DMS79 treated with DMSO at 0.1 percent for 48 hours (cell line): ENCODE measurements at places on chromosomes 3 and 15.

- DNase-seq, result no peak
These were observed 37.3 kb upstream of the TNIK start for GRCh38 chr3:171497468-171497867.

- DNase-seq, result peak; percentile 30
These were observed 73.3 kb downstream of the TRANK1 start for GRCh38 chr3:36871379-36872126.

DNA sequence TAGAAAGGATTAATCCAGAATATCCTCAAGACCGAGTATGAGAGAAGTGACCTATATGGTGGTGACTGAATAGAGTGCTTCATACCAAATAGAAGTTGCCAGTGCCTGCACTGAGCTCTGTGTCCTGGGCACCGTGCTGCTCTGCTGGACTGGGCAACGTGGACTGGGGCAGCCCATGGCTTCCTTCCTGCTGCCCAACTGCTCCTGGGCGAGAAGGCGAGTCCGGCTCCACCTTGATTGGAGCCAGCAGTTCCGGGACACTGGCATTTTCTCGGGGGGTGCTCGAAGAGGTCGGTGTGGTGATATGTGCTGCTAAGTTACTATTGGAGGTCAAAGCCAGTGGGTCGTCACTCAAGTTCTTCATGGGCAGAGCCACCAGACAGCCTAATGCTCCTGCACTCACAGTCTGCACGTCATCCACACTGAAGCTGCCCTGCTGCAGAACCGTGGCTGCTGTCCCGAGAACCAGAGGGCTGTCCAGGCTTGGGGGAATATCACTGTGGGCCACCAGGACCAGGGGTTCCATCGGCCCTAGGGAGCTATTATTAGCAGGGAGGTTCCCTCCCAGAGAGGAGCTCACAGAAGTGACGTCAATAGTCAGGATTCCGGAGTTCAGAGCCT lies 14.1 kb downstream of the ZXDC start:
- DNase-seq, result no peak

DNA sequence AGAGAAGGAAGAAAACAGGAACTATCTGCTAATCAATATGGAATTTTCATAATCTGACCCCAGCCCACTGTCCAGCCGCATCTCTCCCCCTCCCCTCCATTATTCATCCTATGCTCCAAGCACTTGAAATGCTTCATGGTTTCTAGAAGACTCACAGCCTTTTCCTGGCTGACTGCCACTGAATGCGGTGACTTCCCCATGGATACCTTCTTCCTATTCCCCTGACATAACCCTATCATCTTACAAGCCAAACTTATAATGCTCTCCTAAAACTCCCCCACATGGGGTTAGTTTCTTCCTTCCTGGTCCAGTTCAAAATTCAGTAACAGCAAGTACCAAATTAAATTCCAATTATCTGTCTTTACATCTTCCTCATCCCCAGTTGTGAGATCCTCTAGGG lies 31.2 kb upstream of the PTX3 start:
- DNase-seq, result no peak

GRCh38 chr3:171116365-171116764 lies 89.8 kb upstream of the SLC2A2 start:
- no peak for DNase-seq

DNA sequence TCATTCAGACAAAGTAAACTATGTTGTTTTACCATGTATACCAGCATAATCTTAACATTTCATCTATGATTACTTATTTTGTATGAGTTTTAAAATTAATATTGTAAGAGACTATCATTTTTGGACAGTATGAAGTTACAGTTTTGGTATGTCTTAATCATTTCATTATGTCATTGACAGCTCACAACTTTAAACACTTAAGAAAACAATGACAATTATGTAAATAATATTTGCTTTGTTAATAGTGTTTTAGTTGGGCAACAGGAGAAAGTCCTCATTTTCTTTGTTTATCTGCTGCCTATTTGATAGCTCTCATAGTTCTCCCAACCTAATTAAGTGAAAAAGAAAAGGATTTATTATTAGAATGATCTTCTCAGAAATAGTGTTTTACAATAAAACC lies 80.2 kb downstream of the MEF2A start:
- DNase-seq, result no peak

GRCh38 chr15:57708047-57708446 lies 1.5 kb downstream of the POLR2M start:
- DNase-seq, result no peak

DNA sequence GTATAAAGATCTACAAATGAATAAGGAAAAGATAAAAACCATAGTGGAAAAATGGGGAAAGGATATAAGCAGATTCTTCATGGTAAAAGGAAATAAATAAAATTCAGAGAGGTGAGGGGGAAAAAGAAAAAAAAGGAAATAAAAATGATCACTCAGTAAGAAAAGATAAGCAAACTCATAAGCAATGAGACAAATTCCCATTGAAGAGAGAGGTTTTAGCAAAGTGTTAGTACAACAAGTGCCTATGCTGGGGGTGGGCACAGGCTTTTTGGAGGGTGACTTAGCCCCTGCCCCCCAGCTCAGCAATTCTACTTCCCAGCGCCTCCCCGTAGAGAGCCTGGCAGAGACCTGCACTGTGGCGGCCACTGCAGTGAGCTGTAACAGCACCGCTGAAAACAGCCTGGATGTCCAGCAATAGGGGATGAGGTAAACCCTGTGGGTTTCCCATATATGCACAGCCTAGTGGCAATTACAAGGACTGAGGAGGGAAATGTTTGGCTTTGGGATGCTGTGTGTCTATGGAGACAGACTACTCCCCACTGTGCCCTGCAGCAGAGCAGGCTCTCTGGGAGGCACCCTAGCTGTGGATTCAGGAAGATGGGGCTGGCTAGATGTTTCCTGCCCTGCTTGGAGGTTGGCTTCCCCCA lies 23.7 kb upstream of the SFMBT1 start:
- no peak for DNase-seq

DNA sequence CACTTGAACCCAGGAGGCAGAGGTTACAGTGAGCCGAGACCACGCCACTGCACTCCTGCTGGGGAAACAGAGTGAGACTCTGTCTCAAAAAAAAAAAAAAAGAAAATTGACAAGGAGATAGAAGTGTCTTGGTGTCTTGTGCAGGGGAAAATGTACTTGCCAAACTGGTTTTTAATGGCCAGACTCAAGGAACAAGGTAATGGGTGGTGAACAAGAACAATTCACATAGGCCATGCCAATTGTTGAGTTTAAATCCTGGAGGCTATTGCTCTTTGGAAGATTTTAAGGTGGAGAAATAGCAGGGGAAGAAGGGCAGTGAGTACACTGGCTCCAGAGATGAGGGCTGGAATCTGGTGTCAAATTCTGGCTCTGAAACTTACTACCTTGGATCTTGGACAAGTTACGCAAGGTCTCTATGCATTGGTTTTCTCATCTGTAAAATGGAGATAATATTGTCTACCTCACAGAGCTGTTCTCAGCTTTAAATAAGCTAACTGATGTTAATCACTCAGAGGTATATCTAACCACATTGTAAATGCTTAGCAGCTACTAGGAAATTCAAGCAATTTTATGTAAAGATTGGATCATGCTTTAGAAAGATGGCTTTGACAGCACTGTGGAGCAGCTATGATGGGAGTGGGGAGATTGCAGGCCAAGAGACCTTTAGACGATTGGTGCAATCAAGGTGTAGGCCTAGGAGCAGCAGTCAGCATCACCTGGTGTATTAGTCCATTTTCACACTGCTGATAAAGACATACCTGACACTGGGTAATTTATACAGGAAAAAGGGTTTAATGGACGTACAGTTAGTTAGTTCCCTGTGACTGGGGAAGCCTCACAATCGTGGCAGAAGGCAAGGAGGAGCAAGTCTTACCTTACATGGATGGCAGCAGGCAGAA lies 78.3 kb downstream of the B3GALNT1 start:
- DNase-seq, result no peak

DNA sequence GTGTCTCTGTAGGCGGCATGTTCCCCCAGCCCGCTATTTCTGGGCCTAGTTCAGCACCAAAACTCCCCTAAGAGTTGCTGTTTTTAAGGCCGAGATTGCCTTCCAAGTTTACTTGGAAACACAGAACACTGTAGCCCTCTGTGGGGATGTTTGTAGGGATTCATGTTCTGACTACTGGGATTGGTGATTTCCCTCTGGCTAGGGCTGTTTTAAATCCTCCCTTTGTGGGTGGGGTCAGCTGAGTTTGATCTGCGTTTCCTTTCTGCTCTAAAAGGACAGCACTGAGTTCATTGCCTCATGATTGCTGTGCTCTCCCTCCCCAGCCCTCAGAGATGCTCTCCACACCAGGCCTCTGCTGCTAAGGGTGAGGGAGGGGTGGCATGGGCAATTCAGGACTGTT lies 640.6 kb upstream of the DPPA4 start:
- no peak for DNase-seq

GRCh38 chr3:132433121-132433520 lies 15.8 kb downstream of the DNAJC13 start:
- DNase-seq, result no peak

- no peak for DNase-seq
These were observed 194.3 kb downstream of the BCHE start for GRCh38 chr3:165642761-165643420.

DNA sequence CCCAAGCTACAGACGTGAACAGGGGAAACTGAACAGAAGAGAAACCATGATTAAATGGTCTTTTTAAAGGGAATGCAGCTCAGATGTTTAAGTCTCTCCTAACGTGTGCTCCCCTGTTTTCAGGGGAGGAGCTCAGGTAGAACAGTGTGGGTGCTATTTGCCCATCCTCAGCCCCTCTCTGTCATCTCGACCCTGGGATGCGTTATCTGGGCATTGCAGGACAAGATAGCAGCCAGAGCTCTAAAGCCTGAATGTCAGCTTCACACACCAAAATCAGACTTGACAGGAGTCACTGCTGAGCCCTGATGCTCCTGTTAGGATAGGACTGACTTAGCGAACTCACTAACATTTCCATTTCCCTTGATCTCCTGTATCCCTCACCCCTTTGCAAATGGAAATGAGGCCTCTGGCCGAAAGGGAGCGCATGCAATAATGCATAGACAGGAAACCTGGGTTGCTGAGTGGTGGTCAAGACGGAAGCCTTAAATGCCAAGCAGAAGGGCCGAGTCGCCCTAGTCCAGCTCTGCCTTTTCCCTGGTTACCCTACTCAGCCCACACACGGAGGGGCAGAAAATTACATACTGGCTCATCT lies 234.9 kb upstream of the TPM1 start:
- DNase-seq, result no peak

DNA sequence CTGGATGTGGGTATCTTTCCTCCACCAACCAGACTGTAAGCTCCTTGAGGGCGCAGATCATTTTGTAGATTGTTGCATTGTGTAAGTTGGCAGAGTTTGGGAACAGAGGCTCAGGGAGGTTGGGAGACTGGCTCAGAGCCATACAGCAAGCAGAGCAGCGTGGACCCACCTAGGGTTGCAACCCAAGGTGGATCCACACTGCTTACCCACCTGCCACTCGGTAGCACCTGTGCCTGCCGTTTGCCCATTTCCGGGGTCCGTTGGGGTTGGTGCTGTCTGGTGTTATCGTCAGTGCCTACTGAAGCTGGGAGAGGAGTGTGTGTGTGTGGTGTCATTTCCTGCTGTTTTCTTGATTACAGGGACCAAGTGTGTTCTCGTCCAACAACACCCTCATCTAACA lies 19.0 kb downstream of the SMAD6 start:
- DNase-seq, result no peak

DNA sequence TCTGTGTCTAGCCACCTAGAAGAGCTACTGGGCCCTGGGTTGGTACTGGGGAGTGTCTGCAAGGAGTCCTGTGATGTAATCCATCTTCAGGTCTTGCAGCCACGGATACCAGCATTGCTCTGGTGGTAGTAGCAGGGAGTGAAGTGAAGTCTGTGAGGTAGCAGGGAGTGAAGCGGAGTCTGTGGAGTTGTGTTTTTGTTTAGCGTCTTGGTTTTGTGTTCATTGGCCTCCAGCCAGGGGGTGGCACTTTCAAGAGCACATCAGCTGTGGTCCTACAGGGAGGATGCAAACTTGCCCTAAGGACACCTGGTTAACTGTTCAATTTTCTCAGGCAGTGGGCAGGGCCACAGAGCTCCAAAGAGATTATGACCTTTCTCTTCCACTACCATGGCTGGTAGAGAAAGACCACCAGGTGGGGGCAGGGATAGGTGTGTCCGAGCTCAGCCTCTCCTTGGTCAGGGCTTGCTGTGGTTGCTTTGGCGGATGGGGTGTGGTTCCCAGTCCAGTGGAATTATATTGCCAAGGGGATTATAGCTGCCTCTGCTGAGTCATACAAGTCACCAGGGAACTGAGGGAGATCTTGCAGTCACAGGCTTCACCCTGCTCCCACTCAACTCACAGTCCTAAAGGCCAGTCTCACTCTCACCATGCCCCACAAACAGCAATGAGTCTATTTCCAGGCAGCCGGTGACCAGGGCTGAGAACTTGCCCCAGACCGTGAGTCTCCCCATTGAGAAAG lies 424.7 kb downstream of the ZBBX start:
- no peak for DNase-seq

DNA sequence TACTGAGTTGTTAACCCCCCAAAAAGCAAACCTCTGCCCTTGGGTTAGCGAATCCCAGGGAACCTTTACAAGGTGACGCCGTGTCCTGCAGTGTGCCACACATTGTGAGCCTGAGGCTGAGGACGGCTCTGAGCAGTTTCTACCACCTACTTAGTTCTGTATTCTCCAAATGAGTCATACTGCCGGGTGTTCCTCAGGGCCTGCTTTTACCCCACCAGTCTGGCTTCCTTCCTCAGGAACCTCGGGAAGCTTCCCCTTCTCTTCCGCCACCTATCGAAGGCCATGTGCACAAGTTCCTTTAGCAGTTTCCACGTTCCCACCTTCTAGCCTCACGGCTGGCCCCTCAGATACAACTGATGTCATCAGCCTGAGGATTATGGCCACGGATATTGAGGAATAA lies 384.0 kb upstream of the TPM1 start:
- DNase-seq, result no peak

- DNase-seq, result no peak
These were observed 88.7 kb downstream of the ANKRD28 start for GRCh38 chr3:15708882-15709677.

- peak; percentile 65 for DNase-seq
These were observed 866 bp downstream of the TNIK start for GRCh38 chr3:171459137-171459941.

- no peak for DNase-seq
These were observed 96.0 kb downstream of the LSM3 start for GRCh38 chr3:14274612-14274936.

- no peak for DNase-seq
These were observed 164.1 kb downstream of the ARRDC4 start for GRCh38 chr15:98124581-98124980.

DNA sequence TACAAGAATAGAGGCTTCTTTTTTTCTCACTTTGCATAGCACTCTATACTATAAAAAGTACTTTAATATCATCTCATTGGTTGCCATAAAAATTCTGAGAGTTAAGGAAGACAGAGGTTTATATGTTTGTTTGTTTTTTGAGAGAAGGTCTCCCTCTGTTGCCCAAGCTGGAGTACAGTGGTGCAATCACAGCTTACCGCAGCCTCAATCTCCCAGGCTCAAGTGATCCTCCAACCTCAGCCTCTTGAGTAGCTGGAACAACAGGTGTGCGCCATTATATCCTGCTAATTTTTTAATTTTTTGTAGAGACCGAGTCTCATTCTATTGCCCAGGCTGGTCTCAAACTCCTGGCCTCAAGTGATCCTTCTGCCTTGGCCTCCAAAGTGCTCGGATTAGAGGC lies 250.2 kb downstream of the LPP start:
- no peak for DNase-seq

- DNase-seq, result peak; percentile 15
These were observed 404.5 kb downstream of the OCA2 start for GRCh38 chr15:27694506-27695087.

- DNase-seq, result no peak
These were observed 229.0 kb downstream of the TLE3 start for GRCh38 chr15:69868756-69869155.
